ENCODE measurements at places on chromosomes 7 and 10. TPM values are rescaled to one million over a fixed set of nuclear protein-coding genes. Genes with fewer than 3 reads are reported as not detected.
A peak's percentile ranks its signal among the peaks of the same experiment; 100 is the strongest.

The AKR1E2 gene
- total RNA-seq: 7.9 TPM

The CAMK2B gene
- 1.6 TPM for total RNA-seq

The DIP2C gene
- total RNA-seq: 1.9 TPM

- DNase-seq: no peak
- peaks cover 29% of the 10 kb centered on the region for H3K4me1 ChIP-seq
- no peak overlapping the region for H3K27ac ChIP-seq
- no peak overlapping the region for H3K4me3 ChIP-seq
- H3K36me3 ChIP-seq: peaks cover 62% of the 10 kb centered on the region
Observed at GRCh38 chr10:866577-866941, 64.9 kb downstream of the LARP4B start.

DNA sequence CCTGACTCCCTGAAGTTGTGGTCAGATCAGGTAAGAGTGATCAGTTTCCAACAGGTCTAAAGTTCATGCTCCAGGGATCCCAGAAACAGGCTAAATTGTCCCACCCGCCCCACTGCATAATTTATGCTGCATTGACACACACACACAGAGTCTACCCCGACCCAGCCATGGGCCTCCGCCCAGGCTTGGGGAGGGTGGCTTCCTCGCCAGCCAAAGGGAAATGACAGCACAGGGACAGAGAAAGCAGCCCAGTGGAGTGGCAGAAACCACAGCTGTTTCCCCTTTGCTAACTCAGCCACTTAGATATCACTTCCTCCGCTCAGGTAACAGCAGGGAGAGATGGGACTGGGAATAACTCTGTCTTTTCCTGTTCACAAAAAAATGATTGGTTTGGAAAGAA, 9.4 kb downstream of the SH3PXD2A start:
- peaks cover 19% of the 10 kb centered on the region for H3K4me1 ChIP-seq
- peak; percentile 85 for DNase-seq
- peak overlapping the region; percentile 8 for H3K27ac ChIP-seq

- no peaks in the 10 kb centered on the region for H3K27me3 ChIP-seq
- peak; percentile 85 for DNase-seq
- H3K27ac ChIP-seq: no peak overlapping the region
- no peak overlapping the region for H3K4me3 ChIP-seq
- H3K36me3 ChIP-seq: no peaks in the 10 kb centered on the region
- H3K4me1 ChIP-seq: no peaks in the 10 kb centered on the region
Observed at GRCh38 chr10:126749015-126749655, 78.6 kb upstream of the C10orf90 start.

GRCh38 chr7:84364708-84365107, 170.1 kb upstream of the SEMA3A start:
- no peaks in the 10 kb centered on the region for H3K36me3 ChIP-seq
- H3K4me3 ChIP-seq: no peak overlapping the region
- no peaks in the 10 kb centered on the region for H3K4me1 ChIP-seq
- H3K27ac ChIP-seq: no peak overlapping the region
- no peaks in the 10 kb centered on the region for H3K27me3 ChIP-seq

DNA sequence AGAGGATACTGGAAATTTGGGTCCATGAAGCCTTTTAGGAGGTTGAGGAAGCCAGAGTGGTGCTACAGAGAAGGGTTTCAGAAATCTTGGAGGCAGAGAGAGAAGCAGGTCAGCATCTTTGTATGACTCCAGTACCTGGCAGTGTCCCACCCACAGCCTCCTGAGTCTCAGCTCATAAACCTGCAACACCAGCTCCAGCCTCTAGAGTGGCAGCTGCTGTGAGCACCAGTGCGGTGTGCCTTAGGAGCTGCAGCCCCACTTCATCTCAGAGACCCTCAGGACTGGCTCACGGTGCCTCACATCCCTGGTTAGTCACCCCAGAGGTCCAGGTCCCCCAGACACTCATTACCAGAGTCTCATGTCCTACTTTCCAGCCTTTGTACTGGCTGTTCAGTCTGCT, 84.8 kb upstream of the PRKAR2B start:
- no peak overlapping the region for H3K4me3 ChIP-seq
- no peaks in the 10 kb centered on the region for H3K27me3 ChIP-seq
- no peaks in the 10 kb centered on the region for H3K4me1 ChIP-seq
- H3K27ac ChIP-seq: no peak overlapping the region
- H3K36me3 ChIP-seq: no peaks in the 10 kb centered on the region
- no peak for DNase-seq

DNA sequence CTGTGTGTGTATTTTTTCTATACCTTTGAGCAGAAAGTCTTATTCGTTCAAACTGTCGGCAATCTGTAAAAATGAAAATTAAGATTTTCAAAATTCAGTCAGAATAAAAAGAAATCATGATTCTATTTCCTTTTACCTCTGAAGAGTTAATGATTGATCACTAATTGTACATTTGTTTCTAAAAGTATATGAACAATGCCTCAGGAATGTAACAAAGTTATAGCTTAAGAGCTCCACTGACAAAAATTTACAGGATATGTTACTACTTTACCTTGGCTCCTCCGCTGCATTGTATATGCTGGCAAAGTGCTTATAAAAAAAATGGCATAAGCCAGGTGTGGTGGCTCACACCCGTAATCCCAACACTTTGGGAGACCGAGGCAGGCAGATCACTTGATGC, 225.7 kb downstream of the VTI1A start:
- peaks cover 5% of the 10 kb centered on the region for H3K36me3 ChIP-seq
- DNase-seq: no peak
- no peak overlapping the region for H3K27ac ChIP-seq
- H3K4me3 ChIP-seq: no peak overlapping the region
- H3K4me1 ChIP-seq: no peaks in the 10 kb centered on the region
- H3K27me3 ChIP-seq: no peaks in the 10 kb centered on the region

GRCh38 chr7:16078076-16078952, 343.0 kb downstream of the CRPPA start:
- H3K27me3 ChIP-seq: no peaks in the 10 kb centered on the region
- no peak overlapping the region for H3K4me3 ChIP-seq
- no peak overlapping the region for H3K27ac ChIP-seq
- no peaks in the 10 kb centered on the region for H3K36me3 ChIP-seq
- H3K4me1 ChIP-seq: no peaks in the 10 kb centered on the region

Measured in activated CD4-positive, alpha-beta T cell treated with anti-CD3 and anti-CD28 coated beads, Interleukin-2, amount 10 ng/mL, durations not matched to agents 24 days and 14 days (primary cell).